Activated naive CD4-positive, alpha-beta T cell treated with anti-CD3 and anti-CD28 coated beads for 36 hours (primary cell): ENCODE measurements at places on chromosomes 16 and 17. TPM values are rescaled to one million over a fixed set of nuclear protein-coding genes. Genes with fewer than 3 reads are reported as not detected.

DNA sequence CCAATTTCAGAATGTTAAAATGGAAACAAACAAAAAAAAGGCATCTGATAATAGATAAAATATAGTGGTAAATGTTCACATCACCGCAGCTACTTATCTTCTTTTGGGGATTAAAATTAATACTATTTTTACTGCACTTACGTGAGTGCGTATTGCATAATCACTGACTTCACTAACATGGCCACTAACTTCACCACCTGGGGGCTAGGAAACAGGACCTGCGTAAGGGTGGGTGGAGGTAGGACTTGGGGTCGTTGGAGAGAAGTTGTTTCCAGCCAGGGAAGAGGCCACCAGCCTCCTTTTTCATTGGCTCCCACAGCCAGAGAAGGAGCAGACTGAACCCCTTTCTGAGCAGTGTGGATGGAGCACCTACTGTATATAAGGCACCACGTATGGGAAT is 166.4 kb downstream of the SALL1 start:
- no peak for DNase-seq

GRCh38 chr17:9339958-9340357 is 235.7 kb downstream of the STX8 start:
- DNase-seq: no peak

GRCh38 chr16:56607109-56607618 is 1.2 kb upstream of the MT2A start:
- peak; percentile 43 for DNase-seq

GRCh38 chr16:49576941-49577340 is 203.3 kb downstream of the C16orf78 start:
- DNase-seq: no peak

- DNase-seq: no peak
Observed at GRCh38 chr17:82740906-82741759, 5.7 kb downstream of the FN3K start.

DNA sequence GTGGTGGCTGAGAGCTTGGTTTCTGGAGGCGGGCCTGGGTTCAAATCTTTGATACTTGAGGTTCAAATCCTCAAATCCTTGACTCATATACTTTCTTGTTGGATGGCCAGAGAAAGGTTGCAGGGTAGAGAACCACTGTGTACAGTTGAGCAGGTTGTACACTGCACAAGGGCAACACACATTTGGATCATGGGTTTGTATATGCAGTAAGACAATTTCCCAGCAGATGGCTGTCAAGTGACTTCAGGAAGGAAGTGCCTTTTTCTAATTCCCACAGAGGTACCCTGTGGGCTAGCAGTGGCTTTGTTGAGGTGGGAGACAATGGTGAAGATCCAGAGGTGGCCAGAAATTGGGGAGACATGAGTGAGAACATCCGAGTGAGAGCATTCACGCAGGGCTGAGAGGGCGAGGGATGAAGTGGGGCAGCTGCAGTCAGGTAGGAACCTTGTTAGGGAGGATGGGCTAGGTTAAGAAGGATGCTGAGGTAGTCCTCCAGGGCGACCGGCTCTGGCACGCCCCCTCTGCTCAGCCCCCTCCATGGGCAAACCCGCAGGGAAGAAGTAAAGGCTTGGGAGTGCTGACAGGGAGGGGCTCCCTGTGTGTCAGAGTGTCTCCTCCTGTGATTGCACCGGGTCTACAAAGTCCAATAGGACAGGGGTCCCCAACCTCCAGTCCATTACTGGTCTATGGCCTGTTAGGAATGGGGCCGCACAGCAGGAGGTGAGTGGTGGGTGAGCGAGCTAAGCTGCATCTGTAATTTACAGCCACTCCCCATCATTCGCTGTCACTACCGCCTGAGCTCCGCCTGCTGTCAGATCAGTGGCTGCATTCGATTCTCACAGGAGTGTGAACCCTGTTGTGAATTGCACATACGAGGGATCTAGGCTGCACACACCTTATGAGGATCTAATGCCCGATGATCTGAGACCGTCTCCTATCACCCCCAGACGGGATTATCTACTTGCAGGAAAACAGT is 2.7 kb downstream of the C16orf89 start:
- DNase-seq: no peak

DNA sequence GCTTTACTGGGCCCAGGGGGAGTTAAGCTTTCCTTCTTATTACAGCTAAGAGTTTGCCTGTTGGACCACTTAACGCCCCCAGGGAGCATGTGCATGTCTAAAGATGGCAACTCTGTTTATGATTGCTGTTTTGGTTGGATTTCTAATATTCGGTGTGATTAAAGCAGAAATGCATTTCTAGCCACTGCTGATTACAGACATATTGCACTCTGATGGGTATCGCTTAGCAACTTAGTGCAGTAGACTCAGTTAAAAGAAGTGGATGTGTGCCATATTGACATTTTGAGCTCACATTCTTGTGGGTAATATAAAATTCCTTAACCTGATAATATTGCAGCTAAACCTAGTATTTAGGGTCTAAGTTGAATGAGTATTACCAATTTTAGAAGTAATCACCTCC is 4.2 kb downstream of the NF1 start:
- no peak for DNase-seq

- DNase-seq: no peak
Observed at GRCh38 chr17:82943751-82944150, 103.9 kb upstream of the ZNF750 start.

- no peak for DNase-seq
Observed at GRCh38 chr16:57478396-57479204, 7.7 kb downstream of the DOK4 start.

DNA sequence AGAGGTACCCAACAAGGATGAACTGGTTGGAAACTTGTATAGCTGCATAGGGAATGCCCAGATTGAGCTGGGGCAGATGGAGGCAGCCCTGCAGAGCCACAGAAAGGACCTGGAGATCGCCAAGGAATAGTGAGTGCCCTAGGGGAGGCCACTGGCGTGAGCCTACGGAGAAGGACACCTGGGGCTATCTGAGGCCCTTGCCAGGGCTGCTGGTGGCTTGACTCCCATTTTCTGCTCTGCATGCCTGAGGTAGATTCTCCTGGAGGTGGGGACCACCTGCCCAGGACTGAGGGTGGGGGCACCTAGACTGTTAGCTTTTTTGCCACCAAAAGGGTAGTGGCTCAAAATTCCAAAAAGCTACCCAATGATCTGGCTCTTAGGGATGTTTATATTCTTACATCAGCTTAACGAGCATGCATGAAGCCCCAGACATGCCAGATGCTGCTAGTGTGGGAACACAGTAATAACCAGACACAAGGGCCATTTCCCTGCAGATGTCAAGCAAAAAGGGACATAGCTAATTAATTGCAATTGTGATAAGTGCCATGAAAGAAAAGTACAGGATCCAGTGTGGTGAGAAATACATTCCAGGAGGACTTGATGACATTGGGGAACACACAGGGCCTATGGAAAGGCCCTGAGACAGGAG is 8.8 kb downstream of the ODAD4 start:
- DNase-seq: no peak

DNA sequence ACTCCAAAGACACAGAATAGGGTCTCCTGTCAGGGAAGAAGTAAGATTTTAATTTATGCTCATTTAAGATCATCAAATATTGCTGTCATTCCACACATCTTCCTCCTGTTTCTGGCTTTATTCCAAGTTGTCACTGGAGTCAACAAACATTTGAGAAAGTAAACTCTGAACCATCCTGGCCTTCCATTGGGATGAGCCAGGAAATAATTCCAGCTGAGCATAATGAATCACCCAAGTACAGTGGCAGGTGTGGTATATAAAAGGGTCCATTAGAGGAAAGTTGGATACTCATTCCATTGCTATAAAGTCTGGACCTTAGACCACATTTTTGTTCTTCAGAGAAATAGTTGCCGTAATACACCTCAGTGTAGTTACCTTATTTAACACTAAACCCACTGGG is 246.1 kb downstream of the SLC39A11 start:
- DNase-seq: no peak

DNA sequence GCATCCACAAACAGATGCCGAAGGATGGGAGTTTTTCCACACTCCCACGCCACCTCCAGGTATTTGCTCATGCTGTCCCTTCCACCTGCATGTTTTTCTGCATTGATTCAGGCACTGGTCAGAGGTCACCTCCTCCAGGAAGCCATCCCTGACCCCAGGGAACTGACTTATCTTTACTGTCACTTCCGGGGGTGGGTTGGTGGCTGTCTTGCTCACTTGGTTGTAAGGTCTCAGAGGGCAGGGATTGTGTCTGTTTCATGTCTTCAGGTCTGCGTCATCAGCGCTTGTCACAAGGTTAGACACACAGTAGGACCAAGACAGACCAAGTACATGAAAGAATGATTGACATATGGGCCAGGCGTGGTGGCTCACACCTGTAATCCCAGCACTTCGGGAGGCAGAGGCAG is 1.9 kb upstream of the IL4R start:
- no peak for DNase-seq

DNA sequence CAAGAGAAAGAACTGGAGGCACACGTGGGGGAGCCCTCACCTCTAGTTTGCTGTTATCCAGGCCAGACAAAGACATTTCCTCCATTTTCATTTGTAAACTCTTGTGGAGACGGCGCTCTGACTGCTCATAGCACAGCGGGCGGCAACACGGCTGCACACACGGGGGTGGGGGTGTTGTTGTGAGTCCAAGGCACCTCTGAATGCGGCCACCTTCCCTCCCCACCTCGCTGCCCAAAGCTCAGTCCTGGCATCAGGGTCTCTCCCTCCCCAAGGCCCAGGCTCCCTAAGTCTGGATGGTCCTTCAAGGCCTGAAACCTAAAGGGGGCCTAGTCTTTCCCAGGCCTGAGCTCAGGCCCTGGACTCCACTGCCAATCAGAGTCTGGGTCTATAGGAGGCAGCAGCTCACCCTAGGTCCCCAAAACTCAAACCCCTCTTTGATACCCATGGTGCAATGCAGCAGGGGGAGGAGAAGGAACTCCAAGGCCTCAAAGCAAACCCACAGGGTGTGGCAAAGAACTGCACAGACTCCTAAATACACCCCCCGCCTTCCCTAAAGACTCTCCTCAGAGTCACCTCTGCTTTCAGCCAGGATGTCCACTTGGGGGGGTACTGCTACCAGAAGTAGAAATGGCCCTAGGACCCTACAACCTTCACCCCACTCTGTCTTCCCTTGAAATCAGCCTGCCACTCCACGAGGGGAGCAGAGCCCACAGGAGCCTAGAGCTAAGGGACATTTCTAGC is 1.5 kb downstream of the ATXN7L3 start:
- DNase-seq: peak; percentile 54

The PTX4 gene
- not detected for total RNA-seq

The GPR179 gene
- total RNA-seq: 0.07 TPM

The PGS1 gene
- total RNA-seq: 73.1 TPM

The KRT23 gene
- not detected for total RNA-seq

The LRRC36 gene
- not detected for total RNA-seq
